ENCODE measurements at places on chromosomes 1 and 21.

DNA sequence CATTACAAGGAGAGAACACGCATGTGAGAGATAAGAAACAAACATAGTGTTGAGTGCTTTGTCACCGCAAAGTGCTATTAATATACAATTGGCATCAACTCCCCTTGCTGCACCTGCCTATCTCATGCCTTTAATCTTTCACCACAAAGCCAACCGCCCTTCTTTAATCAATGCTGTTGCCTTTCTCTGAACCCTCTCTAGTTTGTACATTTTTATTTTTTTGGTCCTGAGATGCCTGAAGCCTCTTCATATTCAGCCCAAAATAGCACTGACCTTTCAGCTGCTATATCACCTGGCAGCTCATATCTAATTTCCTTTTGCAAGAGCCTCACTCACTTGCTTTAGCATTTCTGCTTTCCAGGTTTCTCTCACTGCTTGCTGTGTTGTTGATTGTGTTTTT, 504.7 kb downstream of the NUF2 start:
- DNase-seq = no peak

GRCh38 chr1:8465692-8466091, 147.8 kb downstream of the SLC45A1 start:
- DNase-seq = no peak

DNA sequence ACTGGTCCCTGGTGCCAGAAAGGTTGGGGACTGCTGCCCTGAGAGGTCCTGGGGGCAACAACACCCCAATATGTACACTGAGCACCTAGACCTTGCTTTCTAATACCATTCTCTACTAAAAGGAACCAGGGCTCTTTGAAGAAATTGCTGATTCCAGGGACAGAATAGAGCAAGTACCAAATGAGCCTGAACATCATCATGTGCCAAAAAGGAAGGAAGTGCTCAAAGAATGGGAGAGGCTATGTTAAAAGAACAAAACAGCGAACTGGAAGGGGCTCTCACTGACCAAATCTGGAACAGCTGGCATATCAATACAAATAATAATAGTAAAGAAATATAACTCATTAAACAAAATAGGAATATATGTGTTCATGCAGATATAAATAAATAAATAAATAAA, 50.8 kb downstream of the PIK3R3 start:
- DNase-seq = no peak

DNA sequence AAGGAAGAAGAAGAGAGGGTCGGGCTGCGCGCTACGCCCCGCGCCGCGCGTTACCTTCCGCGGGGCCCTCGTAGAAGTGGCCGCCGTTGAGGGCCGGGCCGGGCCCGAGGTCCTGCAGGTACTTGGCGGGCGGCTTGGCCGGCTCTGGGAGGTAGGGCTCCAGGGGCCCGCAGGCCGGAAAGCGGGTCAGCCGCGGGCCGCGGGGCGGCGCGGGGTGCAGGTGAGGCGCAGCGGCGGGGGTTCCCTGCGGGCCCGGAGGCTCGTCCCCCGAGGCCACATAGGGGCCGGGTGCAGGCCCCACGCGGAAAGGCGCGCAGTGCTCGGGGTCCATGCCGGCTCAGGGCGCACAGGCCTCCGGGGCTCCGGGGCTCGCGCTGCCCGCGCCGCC, 196 bp downstream of the ALX3 start:
- DNase-seq = no peak

GRCh38 chr1:119275145-119276134, 93.1 kb upstream of the HAO2 start:
- DNase-seq = no peak

DNA sequence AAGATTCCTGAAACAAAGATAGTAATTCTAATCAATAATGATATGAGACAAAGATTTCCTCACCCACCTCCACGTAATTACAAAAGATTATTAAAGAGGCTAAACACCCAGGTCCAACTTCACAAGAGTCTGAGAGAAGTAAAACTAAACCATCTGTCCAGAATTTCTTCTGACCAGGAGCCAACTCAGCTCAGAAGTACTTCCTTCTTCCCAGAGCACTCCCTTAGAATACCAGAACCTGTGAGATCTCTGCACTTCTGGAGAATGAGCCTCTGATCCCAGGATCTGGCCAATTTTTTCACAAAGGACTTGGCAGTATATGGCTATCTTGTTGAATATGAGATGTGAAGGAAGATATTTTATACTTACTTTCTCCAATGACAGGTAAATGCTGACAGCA, 120.6 kb upstream of the PALMD start:
- no peak for DNase-seq

DNA sequence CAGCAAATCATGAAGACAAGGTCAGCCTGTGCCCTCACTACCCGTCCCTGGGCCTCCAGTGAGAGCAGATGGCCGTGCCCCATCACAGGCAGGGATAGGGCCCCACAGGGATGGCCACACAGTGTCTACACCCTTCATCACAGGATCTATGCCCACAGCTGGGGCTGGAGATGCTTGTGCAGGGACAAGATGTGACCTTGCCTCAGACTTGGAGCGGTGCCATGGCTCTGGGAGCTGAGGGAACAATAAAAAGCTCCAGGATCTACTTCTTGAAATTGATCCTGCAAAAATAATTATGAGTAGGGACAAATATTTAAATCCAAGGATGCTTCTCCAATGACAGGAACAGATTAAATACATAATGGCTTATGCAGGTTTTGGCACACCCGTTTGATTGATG, 25.4 kb upstream of the TCEA3 start:
- DNase-seq = no peak

GRCh38 chr1:183847641-183848040, 42.7 kb downstream of the RGL1 start:
- no peak for DNase-seq

GRCh38 chr1:52127181-52128180, 14.4 kb upstream of the ZFYVE9 start:
- DNase-seq = no peak

Data from activated naive CD8-positive, alpha-beta T cell treated with anti-CD3 and anti-CD28 coated beads, Interleukin-2, amount 10 ng/mL, durations not matched to agents 7 days and 5 days (primary cell).